ENCODE measurements at places on chromosomes 5 and 9.

- no peak for DNase-seq
Measured at GRCh38 chr5:119453040-119453373, 710 bp downstream of the HSD17B4 start.

DNA sequence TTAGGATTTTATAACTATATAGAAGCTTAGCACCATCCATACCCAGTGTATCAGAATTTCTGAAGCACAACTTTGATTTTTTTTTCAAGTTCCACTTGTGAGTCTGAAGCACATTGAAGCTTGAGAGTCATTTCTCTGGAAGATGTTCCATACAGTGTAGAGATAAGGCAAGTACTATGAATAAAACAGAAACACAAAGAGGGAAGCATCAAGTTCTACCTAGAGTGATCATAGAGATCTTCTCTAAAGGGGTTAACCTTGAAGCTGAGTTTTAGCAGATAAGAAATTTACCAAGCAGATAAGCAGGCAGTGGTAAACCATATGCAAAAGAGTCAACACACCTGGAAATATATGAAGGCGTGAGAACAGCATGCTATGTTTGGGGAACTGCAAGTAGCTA lies 125.3 kb downstream of the MCTP1 start:
- no peak for DNase-seq

- DNase-seq, result peak; percentile 47
Measured at GRCh38 chr5:145834917-145835847, at the start of gene PRELID2. PRELID2 (minus strand) TSS chr5:145835342; CDS start chr5:145835251, 91 bp downstream.

DNA sequence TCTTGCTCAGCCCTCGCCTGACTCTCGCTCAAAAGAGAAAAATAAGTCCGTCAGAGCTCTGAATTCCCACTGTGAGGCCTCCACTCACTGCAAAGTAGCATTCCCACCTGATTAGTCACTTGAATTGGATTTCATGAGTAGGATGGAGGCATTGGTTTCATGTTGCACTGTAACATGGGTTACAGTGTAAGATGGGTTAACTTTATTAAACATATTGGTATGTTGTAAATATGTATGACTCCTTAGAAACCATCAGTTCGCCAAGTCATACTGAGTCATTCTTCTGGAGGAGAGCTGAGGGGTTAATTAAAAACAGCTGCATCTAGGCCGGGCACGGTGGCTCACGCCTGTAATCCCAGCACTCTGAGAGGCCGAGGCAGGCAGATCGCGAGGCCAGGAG lies 93.8 kb upstream of the BNC2 start:
- DNase-seq, result no peak

- no peak for DNase-seq
Measured at GRCh38 chr9:112541685-112542084, 55.1 kb downstream of the KIAA1958 start.

GRCh38 chr5:6633469-6634245 lies 417 bp downstream of the SRD5A1 start:
- DNase-seq, result no peak

DNA sequence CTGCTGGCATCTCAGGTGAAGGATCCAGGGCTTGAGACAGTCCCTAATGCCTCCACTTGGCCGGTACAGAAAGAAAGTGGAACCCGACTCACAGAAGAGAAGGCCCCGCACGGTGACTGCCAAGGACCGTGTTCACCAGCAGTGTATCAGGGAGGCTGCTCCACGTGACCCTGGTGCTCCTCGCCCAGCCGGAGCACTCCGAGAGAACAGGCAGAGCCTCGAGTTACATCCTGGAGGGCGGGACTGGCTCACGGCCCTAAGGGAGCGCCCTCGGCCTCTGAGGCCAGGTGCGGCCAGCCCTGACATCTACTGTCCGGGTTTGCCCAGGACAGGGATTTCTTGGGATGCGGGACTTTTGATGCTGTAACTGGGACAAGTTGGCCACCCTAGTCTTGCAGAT lies 104.0 kb upstream of the SARDH start:
- DNase-seq, result no peak

Data from activated CD4-positive, alpha-beta T cell treated with anti-CD3 and anti-CD28 coated beads for 4 hours (primary cell).